NCI-H1436 (cell line): ENCODE measurements at places on chromosomes 5 and 9.

DNA sequence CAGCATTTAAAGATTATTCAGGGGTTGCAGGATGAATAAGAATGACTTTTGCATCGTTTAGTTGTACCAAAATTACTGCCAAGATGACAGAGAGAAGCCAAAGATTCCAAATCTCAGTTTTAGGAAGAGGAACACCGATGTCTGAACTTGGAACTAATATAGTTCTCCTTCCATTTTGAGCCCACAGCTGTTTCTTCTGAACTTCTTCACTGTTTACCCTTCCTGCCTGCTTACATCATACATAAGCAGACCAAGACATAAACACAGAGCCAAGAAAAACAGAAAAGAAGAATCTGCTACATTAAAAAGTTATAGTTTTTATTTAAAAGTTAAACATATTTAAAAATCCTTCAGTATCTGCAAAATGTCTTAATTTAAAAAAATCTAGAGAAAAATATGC is 146.9 kb upstream of the RAPGEF1 start:
- no peak for DNase-seq

DNA sequence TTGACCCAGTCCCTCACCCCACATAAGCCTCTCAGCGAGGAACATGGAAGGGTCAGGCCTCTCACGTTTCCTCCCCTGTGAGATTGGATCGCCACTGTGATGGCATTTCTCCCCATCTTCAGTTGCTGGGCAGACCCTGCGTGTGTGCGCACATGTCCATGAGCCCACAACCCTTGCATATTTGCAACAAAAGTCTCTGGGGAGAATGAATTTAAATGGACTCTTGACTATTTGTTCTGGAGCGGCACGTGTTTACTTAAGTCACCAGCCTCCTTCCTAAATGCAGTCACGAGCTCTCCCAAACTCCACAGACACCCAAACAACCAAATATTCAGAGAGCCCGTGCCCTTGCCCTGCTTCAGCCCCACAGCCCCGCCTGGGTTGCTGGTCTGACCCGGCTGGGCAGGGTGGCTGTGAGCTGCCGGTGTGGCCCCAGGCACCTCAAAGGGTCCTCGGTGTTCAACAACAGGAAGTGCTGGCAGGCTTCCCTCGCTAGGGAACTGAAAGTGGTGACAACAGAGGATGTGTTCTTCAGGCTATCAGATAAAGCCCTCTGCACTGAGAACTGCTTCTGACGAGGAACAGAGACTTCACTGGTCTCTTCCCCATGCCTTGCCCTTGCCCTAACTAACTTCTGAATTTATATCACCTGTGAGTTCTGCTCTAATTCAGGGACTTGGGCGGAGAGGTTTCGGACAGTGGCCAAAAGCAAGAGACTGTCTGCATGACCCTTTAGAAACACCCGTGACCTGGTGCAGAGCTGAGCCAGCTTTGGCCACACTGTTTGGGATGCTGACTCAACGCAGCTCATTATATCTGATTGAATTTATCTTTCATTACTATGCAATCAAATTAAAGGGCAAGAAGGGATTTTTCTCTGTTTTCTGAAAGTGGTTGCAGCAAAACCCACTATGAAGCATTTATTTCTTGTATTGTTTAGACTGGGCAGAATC is 19.2 kb upstream of the CD180 start:
- no peak for DNase-seq

DNA sequence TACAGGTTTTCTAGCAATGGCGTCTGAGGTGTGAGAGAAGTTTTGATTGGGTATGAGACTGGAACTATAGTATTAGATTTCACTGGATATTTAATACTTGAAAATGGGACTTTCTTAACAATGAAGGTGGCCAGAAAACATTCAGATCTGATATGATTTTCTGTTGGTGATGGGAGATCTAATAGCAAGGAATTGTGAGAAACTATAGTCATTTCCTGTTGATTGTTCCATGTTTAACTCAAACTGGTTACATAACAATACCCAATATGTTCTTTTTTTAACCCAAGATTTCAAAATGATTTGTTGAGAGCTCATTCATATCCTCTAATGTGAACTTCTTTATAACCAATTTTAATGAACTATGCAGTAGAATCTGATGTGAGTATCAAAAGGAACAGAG is 793.2 kb upstream of the RGMB start:
- DNase-seq: no peak

- DNase-seq: no peak
These were observed 210.2 kb upstream of the ACTBL2 start for GRCh38 chr5:57692582-57693487.
